ENCODE measurements at places on chromosomes 2 and 18. TPM values are rescaled to one million over a fixed set of nuclear protein-coding genes. Genes with fewer than 3 reads are reported as not detected.

DNA sequence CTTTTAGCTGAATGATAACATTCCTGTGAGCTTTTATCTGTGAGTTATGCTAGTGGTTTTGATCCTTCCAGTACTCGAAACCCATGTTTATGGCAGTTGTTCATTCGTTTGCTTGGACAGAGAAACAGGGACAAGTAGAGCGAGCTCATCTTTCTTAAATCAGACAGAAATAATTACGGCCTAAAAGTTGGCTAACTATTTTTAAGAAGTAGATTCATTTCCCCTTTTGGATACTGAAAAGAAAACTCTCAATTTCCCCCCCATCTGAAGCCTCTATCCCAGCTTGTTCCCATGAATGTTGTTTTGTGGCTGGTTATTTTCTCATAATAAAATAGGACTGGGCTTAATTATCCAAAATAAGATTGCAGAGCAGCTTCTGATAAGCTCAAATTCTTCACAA, 67.1 kb downstream of the ANTXR1 start:
- DNase-seq: no peak

The SLC14A1 gene
- 2.3 TPM for total RNA-seq

DNA sequence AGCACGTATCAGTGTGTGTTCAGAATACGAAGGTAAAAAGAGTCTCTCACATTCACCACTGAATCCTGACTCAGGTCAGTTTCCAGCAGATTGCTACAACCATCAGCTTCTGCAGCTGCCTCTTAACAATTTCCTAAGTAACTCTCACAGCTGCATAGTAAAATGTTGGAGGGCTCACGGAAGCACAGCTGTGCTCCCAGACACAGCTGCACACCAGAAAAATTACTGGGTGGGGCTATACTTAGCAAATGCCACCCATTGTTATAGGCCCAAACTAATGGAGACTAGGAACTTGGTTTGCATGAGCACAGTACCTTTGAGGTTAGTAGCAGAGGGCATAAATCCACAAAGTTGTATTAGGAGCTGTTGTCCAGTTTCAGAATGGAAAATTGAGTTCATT, 153.9 kb upstream of the ERBB4 start:
- DNase-seq: no peak

DNA sequence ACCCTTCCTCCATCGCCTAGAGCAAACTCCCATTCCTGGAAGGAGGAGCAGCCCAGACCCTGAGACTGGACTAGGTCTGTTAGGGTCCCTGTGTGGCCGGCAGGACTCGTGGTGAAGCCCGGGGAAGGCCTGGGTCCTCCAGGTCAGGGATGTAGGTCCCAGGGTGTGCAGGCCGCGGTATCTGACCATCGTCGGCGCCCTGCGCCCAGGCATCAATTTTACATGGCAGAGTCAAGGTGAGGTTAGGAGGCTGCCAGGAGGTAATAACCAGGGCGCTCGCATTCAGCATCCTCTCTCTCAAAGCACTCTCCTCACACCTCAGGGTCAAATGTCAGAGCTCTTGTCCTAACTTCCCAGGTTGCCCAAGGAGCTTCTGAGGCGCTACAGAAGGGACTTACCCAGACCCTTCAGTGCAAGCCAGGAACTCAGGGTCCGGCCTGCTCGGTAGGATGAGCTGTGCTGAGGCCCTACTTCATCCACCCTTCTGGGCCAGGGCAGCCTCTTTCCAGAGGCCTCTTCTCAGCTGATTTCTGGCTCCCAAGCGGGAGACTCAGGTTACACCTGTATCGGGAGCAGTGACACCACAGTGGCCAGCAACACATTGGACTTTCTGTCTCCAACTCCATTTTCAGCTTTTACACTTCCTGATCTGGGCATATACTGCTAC, 628 bp downstream of the SH2D6 start:
- no peak for DNase-seq

- DNase-seq: no peak
Observed at GRCh38 chr2:98126061-98126460, 39.1 kb downstream of the VWA3B start.

The GCG gene
- total RNA-seq: not detected

- DNase-seq: no peak
Observed at GRCh38 chr18:36729197-36729596, 99.6 kb downstream of the TPGS2 start.

The MC2R gene
- not detected for total RNA-seq

The DOK6 gene
- total RNA-seq: not detected

DNA sequence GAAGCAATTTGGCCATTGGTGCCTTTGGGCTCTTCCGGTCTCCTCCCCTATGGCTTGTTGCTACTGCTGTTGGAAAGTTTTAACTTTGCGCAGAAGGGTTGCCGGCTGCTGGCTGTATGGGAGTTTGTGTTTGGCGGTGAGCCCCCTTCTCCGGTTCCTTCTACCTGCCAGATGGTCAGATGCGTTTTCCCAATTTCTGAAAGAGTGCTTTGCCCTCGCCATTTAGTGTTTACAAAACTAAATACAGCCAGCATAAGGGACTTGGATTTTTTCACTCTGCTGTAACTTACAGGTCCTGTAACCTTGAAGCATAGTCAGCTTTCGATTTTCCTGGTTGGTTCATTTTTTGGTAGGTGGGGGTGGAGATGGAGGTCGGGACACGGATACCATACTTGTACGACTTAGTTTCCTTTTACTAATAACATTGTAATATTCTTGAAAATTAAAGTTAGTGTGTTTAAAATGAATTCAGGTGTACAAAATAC, 604 bp downstream of the COQ10B start:
- no peak for DNase-seq

GRCh38 chr2:28664120-28664842, 87.3 kb upstream of the PPP1CB start:
- no peak for DNase-seq

DNA sequence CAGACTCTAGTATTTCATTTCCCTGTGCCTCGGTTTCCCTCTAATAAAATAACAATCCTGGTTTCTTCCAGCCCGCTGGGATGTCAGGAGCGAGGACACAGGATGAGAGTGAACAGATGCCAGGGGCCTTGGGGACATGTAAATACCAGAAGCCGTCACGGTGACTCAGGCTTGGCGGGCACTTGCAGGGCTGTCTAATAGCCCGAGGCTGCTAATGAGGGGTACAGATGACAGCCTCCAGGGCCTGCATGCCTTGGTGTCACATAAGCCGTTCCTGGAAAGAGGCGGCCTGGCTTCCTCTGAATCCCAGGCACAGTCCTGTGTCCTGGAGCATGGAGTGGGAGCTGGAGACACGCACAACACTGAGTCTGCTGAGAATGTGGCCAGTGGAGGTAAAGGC, 28.2 kb downstream of the HS1BP3 start:
- no peak for DNase-seq

DNA sequence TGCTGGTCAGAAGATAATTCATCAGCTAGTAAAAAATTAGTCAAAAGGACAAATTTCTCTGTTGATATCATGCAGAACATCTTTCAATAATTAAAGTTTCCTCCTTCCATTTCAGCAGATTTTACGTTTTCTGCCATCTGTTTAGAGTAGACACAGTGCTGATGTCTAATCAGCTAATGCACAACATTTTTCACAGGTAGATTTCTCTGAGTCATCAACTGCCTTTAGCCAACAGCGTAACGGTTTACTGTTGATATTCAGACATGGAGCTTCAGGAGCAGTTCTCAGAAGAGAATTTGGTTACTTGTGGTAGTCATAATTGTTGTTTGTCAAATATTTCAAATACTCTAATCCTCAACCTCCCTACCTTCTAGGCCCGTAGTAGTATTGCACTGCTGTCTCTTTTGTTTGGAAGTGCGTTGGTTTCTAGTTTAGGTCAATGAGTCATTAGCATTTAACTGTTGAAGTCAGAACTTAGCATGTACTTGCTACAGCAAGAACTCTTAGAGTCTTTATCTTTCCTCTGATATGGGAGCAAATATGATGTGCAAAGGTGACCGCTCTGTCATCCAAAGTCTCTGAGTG, 86.8 kb upstream of the TFPI start:
- no peak for DNase-seq

The CRYGD gene
- total RNA-seq: not detected

The ANKRD44 gene
- total RNA-seq: 307 TPM

The KHK gene
- 5.1 TPM for total RNA-seq

DNA sequence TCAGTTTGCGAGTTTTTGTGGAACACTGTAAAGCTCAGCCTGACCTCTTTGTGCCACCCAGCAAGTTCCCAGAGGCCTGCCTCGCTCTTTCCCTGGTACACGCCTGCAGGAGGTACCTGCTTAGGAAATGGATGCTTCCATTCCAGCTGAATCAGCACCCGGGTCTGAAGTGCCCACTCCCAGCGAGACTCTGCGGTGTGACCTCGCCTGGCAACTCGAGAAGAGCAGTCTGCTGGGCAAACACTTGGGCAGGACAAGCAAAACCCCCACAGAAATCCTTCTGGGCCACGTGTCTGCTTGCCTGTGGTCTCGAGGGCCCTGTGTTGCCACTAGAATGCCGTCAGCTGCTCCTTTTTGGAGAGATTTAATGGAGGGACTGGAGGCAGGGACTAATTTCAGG, 127.6 kb downstream of the MAPK4 start:
- no peak for DNase-seq

GRCh38 chr2:218002845-218003180, at the start of gene TNS1:
TNS1 (minus strand) TSS chr2:218002995; CDS start chr2:218002872, 123 bp downstream.
- DNase-seq: no peak

DNA sequence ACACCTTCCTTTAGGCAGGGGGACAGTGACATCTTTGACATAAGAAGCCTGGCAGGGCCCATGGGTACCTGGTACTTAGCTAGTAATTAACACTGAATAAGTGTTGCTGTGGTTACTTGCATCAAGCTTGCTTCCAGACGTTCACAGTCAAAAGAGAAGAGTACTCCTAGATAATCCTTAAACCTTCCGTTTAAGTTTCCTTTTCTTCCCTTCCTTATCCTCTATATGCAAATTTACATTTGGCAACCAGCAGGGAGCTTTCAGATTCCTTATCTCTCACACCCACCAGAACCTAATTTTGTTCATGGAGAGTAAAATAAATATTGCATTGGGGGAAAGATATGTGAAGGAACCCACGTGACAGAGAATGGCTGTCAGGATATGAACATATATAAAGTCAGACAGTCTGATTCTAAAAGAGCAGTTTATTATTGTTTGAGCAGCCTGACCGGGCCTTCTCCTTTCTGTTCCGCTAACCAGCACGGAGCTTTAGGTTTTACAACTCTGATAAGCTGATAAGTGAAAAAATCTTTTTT, 7.8 kb upstream of the RAB31 start:
- DNase-seq: no peak

DNA sequence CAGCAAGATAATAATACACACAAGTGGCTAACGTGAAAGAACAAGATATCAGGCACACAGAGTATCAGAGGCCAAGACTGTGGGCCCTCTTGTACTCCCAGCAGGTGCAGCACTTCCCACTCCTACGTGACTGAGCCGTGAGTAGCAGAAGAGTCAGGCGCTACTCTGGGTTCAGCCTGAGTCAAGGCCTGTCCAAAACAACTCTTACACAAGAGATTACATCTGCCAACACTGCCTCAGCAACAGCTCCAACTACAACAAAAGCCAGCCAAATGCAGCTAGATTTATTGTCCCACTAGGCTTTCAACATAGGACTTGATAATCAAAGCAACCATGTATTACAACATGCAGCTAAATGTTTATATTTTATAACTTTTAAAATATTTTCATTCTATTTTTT, 56.2 kb downstream of the ITSN2 start:
- DNase-seq: no peak

DNA sequence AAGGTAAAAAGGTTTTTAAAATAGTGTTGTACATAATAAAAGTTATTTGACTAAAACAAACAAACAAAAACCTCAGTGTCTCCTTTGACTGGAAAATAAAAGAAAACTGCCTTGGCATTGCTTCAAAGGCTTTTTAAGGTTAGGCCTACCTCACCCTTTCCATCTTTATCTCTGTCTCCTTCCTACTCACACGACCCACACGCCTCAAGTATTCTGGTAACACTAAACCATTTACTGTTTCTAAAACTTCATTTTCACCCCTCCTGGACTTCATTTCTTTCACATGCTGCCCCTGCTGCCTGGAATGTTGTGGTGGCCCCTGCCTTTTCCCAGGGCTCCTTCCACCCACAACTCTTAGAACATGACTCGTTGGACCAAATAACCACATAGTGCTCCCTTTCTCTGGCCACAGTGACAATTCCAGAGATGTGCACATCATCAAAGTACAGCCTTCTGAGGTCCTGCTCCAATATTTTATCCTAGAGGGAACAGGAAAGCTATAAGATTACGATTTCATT, 54.0 kb downstream of the ERBB4 start:
- DNase-seq: no peak

- no peak for DNase-seq
Observed at GRCh38 chr2:202723746-202724145, 89.0 kb downstream of the FAM117B start.

- DNase-seq: no peak
Observed at GRCh38 chr2:48445091-48445725, 84.7 kb upstream of the STON1 start.

GRCh38 chr2:174764280-174765255, at the start of gene CHRNA1:
CHRNA1 (minus strand) TSS chr2:174764472; CDS start chr2:174764394, 78 bp downstream.
- DNase-seq: no peak

- no peak for DNase-seq
Observed at GRCh38 chr2:74373221-74373676, 6.9 kb downstream of the DCTN1 start.

- DNase-seq: no peak
Observed at GRCh38 chr2:8409461-8410260, 272.2 kb upstream of the ID2 start.

DNA sequence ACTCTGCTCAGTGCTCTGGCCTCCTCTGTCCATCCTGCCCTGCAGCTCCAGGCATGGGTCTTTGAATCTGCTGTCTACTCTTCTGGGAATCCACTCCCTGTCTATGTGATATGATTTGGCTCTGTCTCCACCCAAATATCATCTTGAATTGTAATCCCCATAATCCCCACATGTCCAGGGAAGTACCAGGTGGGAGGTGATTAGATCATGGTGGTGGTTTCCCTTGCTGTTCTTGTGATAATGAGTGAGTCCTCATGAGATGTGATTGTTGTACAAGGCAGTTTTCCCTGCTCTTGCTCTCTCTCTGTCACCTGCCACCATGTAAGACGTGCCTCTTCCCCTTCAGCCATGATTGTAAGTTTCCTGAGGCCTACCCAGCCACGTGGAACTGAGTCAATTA, 881.8 kb upstream of the ID2 start:
- DNase-seq: no peak

GRCh38 chr2:118848381-118849225, 1.2 kb upstream of the EN1 start:
- no peak for DNase-seq

DNA sequence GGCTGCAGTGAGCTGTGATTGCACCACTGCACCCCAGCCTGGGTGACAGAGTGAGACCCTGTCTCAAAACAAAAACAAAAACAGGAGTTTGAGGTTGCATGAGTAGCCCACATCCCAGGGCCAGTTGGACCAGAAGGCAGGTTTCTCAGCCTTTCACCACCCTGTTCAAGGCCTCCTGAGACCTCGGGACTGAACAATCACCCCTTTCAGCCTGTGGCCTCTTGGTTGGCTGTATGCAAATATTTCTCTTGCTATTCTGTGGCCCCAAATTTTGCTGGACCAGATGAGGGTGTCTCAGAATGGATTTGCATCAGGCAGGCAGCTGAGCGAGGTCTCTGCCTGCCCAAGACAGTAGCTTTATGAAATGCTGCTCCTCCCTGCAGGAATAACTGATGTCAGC, 56.9 kb downstream of the DPYSL5 start:
- DNase-seq: no peak

Measured in natural killer cell treated with Interleukin-12 subunit alpha and Interleukin-12 subunit beta and Interleukin-15 and Interleukin-18, amount 100 ng/mL, for 72 hours (primary cell).